ENCODE measurements at places on chromosomes 16 and 17. TPM values are rescaled to one million over a fixed set of nuclear protein-coding genes. Genes with fewer than 3 reads are reported as not detected.

DNA sequence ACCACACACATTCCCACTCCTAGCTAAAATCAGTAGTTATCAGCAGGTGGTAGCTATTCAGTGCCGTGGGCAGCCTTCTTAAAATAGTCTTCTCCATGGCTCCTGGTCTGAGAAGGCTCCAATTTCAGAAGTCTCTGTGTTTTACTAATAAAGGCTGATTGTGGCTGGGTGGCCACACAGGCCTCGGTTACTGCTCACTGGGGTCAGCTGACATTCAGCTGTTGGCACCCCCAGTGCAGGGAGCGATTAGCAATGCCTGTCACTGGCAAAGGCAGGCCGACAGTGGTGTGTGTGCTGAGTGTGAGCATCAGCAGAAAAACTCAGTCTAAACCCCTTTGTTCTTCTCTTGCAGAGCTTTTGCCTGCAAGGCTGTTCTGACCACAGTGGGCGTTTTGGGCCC is 16.6 kb upstream of the DBNDD1 start:
- H3K36me3 ChIP-seq: peaks cover 5% of the 10 kb centered on the region
- H3K27me3 ChIP-seq: no peaks in the 10 kb centered on the region
- no peak for DNase-seq
- peaks cover 18% of the 10 kb centered on the region for H3K4me1 ChIP-seq
- no peak overlapping the region for H3K4me3 ChIP-seq
- no peak overlapping the region for H3K27ac ChIP-seq

- H3K27me3 ChIP-seq: no peaks in the 10 kb centered on the region
- H3K4me3 ChIP-seq: no peak overlapping the region
- DNase-seq: no peak
- no peaks in the 10 kb centered on the region for H3K36me3 ChIP-seq
- peaks cover 36% of the 10 kb centered on the region for H3K4me1 ChIP-seq
These were observed 161.5 kb downstream of the C16orf78 start for GRCh38 chr16:49534901-49535610.

DNA sequence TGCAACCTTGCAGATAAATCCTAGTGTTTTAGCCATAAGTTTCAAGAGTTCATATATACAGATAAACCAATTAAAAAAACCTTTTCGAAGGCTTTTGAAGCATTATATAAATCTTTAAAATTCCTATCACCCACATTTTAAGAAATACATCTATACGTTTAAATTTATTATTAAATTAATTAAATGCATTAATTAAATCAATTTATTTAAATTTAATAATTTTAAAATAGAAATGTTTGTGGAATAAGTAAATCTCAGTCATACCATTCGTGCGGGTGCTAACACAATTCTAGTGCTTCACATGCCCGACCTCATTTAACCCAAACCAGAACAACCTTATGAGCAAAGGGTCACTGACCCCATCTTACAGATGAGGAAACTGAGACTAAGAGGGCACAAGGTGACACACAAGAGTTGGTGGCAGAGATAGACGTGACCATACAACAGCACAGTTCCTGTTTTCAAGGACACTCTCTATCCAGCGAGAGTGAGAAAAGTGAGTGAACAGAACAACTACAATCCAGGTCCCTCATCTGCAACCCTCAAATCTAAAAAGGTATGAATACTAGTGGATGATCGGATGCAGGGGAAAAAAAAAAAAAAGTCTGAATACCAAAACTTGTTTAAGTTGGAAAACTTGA is 1.4 kb downstream of the NSMCE1 start:
- H3K27me3 ChIP-seq: no peaks in the 10 kb centered on the region
- no peaks in the 10 kb centered on the region for H3K36me3 ChIP-seq
- no peak overlapping the region for H3K27ac ChIP-seq
- peaks cover 11% of the 10 kb centered on the region for H3K4me1 ChIP-seq
- peak overlapping the region; percentile 18 for H3K4me3 ChIP-seq

DNA sequence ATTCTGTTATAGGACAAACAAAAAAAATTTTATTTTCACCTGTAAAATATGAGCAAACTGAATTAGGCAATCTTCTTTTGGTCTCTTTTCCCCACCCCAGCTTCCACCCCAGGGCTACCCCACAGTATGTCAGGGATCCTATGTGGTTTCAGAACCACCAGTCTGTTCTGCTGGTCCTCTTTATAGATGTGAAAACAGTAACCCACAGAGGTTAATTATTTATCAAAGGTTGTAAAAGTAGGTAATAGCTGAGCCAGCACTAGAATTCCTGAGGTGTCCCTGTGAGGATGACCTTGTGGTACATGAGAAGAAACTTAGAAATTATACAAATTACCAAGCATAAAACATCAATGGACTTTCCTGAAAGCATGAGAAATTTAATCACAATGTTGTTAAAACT is 428.7 kb downstream of the CNTNAP4 start:
- no peak overlapping the region for H3K4me3 ChIP-seq
- no peaks in the 10 kb centered on the region for H3K36me3 ChIP-seq
- no peaks in the 10 kb centered on the region for H3K27me3 ChIP-seq
- H3K27ac ChIP-seq: no peak overlapping the region

DNA sequence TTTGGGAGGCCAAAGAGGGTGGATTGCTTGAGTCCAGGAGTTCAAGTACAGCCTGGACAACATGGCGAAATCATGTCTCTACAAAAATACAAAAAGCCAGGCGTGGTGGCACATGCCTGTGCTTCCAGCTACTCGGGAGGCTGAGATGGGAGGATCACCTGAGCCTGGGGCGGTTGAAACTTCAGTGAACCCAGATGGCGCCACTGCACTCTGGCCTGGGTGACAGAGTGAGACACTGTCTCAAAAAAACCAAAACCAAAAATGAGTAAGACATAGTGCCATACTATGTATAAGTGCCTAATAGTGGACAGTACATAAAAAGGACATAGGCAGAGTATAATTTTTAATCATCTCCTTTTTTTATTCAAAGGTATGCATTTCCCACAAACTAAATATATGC is 4.0 kb downstream of the CTC1 start:
- peaks cover 9% of the 10 kb centered on the region for H3K36me3 ChIP-seq
- peaks cover 14% of the 10 kb centered on the region for H3K4me1 ChIP-seq
- no peak overlapping the region for H3K4me3 ChIP-seq
- no peak overlapping the region for H3K27ac ChIP-seq
- no peaks in the 10 kb centered on the region for H3K27me3 ChIP-seq

Gene RAC3
- total RNA-seq: 32.7 TPM

GRCh38 chr16:88478889-88479792 is 26.1 kb downstream of the ZFPM1 start:
- no peak overlapping the region for H3K4me3 ChIP-seq
- no peak for DNase-seq
- H3K27me3 ChIP-seq: no peaks in the 10 kb centered on the region
- peaks cover 7% of the 10 kb centered on the region for H3K4me1 ChIP-seq

Gene HNF1B
- 10.1 TPM for total RNA-seq

GRCh38 chr17:17719966-17720543 is 38.8 kb downstream of the RAI1 start:
- peaks cover 51% of the 10 kb centered on the region for H3K4me1 ChIP-seq
- no peak overlapping the region for H3K27ac ChIP-seq
- no peaks in the 10 kb centered on the region for H3K27me3 ChIP-seq

DNA sequence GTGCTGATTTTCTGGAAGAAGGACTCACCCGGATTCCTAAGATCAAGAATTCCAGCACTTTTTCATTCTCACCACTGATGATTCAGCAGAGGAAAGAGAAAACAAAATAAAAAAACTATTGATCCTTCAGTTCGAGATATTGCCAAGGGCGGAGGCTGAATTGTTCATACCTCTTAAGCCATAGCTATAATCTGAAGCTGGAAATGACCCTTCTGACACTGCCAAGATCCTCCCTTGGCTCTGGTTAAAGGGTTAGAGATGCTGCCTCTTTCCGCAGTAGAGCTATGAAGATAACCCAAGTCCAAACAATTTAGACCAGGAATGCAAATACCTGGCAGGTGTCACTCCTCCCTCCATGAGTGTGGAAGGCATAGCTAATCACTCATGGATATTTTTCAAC is 73.0 kb downstream of the TMEM114 start:
- H3K36me3 ChIP-seq: no peaks in the 10 kb centered on the region
- no peak overlapping the region for H3K27ac ChIP-seq
- H3K4me1 ChIP-seq: no peaks in the 10 kb centered on the region

GRCh38 chr16:53812914-53813313 is 109.0 kb downstream of the FTO start:
- H3K4me1 ChIP-seq: peaks cover 60% of the 10 kb centered on the region
- no peak for DNase-seq
- H3K36me3 ChIP-seq: peaks cover 25% of the 10 kb centered on the region

Gene EPN3
- not detected for total RNA-seq

GRCh38 chr17:82623707-82624106 is 24.5 kb downstream of the WDR45B start:
- peaks cover 35% of the 10 kb centered on the region for H3K36me3 ChIP-seq
- no peak for DNase-seq
- H3K4me3 ChIP-seq: no peak overlapping the region
- H3K27me3 ChIP-seq: no peaks in the 10 kb centered on the region
- no peaks in the 10 kb centered on the region for H3K4me1 ChIP-seq
- no peak overlapping the region for H3K27ac ChIP-seq

DNA sequence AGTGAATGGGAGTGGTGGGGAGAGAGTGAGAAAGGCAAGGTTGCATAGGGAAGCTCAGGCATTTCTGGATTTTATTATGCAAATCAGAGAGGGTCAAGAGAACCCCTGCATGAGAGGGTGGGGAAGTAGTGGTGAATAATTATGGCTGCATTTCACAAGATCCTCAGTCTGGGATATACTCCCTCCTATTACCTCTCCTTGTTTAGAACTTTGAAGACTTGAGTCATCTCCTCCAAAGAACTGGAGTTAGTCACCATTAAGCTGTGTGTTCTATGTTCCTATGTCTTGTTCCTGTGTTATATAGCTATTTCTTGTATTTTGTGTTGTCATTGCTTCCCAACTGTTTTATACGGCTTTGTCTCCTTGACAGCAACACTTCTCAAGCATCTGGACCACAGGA is 18.4 kb downstream of the SOX9 start:
- H3K27me3 ChIP-seq: no peaks in the 10 kb centered on the region
- H3K4me1 ChIP-seq: peaks cover 35% of the 10 kb centered on the region
- no peaks in the 10 kb centered on the region for H3K36me3 ChIP-seq
- no peak for DNase-seq
- H3K27ac ChIP-seq: no peak overlapping the region

Gene TMEM204
- 9.7 TPM for total RNA-seq

Gene DNAAF1
- not detected for total RNA-seq

Gene RPS6KB1
- 29.0 TPM for total RNA-seq

DNA sequence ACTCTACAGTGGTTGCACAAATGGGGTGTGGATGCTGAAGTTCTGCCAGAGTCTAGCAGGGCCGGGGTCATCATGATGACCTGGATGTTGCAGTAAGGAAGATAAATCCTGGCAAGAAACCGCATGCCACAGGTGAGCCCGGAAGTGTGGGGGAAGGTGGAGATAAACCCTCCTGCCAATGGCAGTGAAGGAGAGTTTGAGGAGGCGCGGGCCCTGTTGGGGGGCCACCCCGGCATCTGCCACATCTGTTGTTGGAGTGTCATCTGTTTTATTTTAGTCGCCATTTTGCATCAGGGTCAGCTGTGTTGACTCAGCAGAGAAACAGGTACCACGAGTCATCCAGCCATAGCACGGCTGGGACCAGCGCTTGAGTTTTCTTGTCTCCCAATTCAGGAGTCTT is 173.8 kb upstream of the CHMP6 start:
- H3K27me3 ChIP-seq: no peaks in the 10 kb centered on the region
- no peak overlapping the region for H3K27ac ChIP-seq
- peaks cover 1% of the 10 kb centered on the region for H3K36me3 ChIP-seq

DNA sequence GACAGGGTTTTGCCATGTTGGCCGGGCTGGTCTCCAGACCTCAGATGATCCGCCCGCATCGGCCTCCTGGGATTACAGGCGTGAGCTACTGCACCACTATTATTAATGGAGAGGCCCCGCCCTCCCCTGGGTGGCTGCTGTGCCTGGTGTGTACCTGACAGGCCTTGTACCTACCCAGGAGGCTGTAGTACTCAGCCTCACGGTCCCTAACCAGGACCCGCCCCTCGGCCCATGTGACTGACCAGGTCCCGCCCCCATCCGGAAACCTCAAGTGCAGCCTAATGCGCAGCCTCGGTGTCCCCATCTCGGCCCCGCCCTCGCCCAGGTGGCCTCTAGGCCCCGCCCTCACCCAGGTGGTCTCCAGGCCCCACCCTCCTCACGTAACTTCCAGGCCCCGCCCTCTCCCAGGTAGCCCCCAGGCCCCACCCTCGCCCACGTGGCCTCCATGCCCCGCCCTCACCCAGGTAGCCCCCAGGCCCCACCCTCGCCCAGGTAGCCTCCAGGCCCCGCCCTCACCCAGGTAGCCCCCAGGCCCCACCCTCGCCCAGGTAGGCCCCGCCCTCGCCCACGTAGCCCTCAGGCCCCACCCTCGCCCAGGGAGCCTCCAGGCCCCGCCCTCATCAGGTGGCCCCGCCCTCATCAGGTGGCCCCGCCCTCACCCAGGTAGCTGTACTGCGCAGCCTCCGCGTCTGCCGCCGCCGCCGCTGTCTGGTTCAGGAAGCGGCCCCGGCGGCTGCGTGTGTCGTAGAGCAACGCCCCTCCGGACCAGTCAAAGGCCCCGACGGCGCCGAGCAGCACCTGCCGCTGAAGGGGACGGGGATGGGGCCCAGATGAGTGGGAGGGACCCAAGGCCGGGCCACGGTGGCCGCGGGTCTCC is 31.0 kb downstream of the HASPIN start:
- H3K27me3 ChIP-seq: peaks cover 10% of the 10 kb centered on the region
- H3K36me3 ChIP-seq: peaks cover 3% of the 10 kb centered on the region
- DNase-seq: no peak
- no peak overlapping the region for H3K4me3 ChIP-seq
- H3K4me1 ChIP-seq: peaks cover 4% of the 10 kb centered on the region

DNA sequence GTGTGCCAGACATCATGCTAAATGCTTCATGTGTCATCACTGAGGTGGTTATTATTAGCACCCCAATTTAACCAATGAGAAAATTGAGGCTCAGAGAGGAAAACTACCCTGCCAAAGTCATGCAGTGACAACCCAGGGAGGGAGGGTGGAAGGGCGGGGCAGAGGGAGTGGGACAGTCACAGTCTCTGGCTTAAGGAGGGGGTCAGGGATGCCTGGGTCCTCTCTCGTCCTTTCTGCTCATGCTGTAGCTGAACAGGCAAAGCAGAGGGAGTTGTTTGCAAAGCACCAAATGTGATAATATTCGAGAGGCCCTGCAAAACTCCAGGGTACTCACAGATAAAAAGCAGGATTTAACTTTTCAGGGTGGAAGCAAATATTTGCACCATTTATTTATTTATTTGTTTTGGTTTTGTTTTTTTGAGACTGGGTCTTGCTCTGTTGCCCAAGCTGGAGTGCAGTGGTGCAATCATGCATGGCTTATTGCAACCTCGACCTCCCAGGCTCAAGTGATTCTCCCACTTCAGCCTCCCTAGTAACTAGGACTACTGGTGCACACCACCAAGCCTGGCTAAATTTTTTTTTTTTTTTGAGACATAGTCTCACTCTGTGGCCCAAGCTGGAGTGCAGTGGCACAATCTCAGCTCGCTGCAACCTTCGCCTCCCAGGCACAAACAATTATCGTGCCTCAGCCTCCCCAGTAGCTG is 47.9 kb upstream of the NKD1 start:
- no peak overlapping the region for H3K4me3 ChIP-seq
- H3K27me3 ChIP-seq: peaks cover 1% of the 10 kb centered on the region
- H3K4me1 ChIP-seq: peaks cover 37% of the 10 kb centered on the region
- H3K27ac ChIP-seq: no peak overlapping the region
- DNase-seq: no peak

- H3K27ac ChIP-seq: no peak overlapping the region
- no peak for DNase-seq
- peaks cover 18% of the 10 kb centered on the region for H3K27me3 ChIP-seq
- H3K4me3 ChIP-seq: no peak overlapping the region
- no peaks in the 10 kb centered on the region for H3K4me1 ChIP-seq
- peaks cover 1% of the 10 kb centered on the region for H3K36me3 ChIP-seq
These were observed 28.6 kb downstream of the C16orf74 start for GRCh38 chr16:85722128-85722893.

- no peak overlapping the region for H3K27ac ChIP-seq
- H3K4me1 ChIP-seq: no peaks in the 10 kb centered on the region
- no peaks in the 10 kb centered on the region for H3K36me3 ChIP-seq
- H3K27me3 ChIP-seq: peaks cover 37% of the 10 kb centered on the region
These were observed 86.5 kb downstream of the MYH13 start for GRCh38 chr17:10286324-10286723.

Gene GFAP
- total RNA-seq: 1.0 TPM

Data from chondrocyte (in vitro differentiated cells).